GM10248 (cell line): ENCODE measurements at places on chromosomes 7 and 10.

DNA sequence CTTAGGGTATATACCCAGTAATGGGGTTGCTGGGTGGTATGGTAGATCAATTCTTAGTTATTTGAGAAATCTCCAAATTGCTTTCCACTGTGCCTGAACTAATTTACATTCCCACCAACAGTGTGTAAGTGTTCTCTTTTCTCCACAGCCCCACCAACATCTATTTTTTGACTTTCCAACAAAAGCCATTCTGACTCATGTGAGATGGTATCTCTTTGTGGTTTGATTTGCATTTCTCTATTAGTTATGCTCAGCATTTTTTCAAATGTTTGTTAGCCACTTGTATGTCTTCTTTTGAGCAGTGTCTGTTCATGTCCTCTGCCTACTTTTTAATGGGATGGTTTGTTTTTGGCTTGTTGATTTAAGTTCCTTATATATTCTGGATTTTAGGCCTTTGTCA is 66.4 kb downstream of the MGAM2 start:
- no peak for DNase-seq

DNA sequence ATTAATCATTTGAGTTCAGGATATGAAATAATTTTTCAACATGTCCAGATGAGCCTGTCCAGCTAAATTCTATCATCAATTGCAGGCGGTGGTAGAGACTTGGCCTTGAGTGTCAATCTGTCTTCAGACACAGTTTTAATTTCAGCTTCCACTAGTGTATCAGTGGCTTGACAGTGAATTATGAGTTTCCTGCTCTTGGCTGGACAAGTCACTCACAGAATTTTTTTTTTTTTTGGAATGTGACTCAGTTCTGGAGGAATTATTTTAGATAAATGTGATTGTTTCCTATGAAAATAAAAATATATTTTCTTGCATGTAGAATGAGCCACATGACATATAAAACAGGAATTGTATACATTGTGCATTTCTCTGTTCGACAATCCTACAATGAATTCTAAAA is 319.9 kb upstream of the AKR1E2 start:
- DNase-seq = no peak

DNA sequence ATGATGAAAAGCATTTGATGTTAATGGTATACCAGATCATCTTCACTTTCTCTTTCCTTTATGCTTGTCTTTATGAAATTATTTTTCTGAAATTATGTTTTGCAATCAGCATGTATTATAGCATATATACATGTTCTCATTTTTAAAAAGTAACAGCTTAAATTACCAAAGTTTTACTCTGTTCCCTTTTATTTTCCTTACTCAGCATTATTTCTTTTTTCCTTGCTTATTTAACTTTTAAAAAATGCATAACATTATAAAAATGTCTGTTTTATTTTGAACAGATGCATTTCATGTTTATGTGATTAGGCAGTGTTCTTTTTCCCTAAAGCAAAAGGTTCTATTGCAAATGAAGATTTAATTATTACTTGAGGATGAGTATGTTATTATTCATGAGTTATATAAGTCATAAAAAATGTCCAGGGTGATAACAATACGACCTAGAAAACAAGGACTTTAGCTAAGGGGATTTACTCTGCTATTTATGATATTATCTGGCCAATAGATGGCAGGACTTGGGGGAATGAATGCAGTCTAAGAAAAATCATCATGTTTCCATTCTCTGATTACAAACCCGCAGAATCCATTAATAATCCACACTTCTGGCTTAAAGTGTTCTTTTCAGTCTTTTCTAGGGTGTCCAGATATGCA is 38.5 kb downstream of the CABCOCO1 start:
- DNase-seq = no peak

DNA sequence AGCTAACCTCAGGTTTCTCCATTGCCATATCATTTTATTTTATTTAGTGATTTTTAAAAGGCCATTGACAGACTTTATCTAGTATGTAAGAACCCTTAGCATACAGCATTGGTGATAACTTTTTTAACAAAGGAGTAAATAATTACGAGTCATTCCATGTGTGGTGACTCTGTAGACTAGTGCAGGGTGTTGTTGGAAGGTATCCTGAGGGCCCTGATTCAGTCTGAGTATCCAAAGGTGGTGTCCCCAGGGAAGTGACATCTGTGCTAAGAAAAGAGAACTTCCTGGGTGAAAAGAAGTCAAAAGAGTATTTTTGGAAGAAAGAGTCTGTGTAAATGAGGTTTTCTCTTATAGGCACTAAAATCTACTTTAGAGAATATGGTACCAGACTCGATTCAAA is 308.4 kb downstream of the C7orf25 start:
- no peak for DNase-seq

DNA sequence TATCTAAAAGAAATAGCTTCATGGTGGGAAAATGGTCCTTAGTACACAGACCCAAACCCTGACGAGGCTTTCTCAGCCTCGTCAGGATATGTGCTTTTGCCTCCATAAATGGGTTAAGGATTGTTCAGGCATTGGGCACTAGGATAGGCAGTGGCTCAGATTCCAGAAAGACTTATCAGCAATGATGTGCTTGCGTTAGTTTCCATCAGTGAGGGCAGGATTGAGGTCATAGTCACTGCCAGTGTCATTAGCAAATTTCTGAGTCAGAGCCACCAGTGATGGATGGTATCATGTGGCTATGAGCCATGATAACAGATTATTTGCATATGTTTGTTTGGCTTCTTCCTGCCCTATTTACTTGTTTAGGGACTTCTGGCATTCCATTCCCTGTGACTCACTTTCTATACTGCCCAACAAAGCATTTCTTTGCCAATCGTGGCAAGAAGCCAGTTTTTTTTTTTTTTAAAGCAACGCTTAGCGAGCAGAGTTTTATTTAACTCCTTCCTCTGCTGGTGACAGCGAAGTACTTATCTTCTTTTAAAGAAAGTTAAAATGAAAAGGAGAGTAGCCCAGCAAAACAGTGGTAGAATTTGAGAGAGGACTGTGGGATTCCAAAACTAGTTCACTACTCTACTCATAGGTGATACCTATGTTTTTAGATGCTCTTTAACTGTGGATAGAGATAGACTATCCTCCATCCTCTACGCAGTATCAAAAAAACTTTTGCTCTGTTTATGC is 44.4 kb downstream of the MYPN start:
- DNase-seq = no peak

DNA sequence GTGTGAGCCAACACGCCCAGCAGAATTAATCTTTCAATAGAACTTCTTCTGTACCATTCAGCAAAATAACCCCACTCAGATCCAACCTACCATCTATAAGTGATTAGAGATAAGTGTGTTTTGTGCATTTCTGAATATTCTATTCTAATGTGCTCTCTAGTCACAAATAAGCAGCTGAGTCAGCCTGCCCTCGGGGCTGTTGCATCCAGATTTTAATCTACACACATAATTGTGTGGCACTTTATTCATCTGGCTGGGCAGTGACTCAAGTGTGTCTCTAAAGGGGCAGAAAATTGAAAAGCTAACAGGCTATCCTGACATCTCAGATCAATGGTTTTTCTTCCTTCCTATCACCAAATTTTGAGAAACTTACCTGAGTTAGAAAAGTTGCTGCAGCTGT is 60.3 kb downstream of the PRR15 start:
- DNase-seq = no peak

GRCh38 chr10:70284542-70285475 is 1.0 kb upstream of the NPFFR1 start:
- DNase-seq = no peak

- no peak for DNase-seq
Measured at GRCh38 chr7:148153616-148154284, 436.8 kb upstream of the C7orf33 start.

- DNase-seq = no peak
Measured at GRCh38 chr7:71364551-71364950, 232.6 kb downstream of the GALNT17 start.

DNA sequence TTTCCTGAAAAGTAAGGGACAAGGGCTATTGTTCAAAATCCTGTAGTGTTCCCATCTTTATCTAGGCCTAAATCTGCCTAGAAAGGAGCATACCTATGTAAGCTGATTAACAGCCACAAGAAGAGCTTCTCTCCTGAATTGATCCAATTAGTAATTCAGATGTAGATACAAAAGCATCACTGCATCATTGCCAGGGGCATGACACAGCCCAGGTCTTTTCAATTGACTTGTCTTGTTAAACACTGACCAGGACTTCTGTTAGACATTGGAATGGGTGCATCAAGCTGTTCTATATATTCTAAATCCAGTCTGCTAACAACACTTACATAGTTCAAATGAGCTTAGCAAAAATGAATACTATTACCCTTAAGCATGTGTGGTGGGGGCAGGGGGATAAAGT is 589.2 kb downstream of the INHBA start:
- DNase-seq = no peak

- no peak for DNase-seq
Measured at GRCh38 chr7:47343061-47343455, 238.9 kb downstream of the TNS3 start.

DNA sequence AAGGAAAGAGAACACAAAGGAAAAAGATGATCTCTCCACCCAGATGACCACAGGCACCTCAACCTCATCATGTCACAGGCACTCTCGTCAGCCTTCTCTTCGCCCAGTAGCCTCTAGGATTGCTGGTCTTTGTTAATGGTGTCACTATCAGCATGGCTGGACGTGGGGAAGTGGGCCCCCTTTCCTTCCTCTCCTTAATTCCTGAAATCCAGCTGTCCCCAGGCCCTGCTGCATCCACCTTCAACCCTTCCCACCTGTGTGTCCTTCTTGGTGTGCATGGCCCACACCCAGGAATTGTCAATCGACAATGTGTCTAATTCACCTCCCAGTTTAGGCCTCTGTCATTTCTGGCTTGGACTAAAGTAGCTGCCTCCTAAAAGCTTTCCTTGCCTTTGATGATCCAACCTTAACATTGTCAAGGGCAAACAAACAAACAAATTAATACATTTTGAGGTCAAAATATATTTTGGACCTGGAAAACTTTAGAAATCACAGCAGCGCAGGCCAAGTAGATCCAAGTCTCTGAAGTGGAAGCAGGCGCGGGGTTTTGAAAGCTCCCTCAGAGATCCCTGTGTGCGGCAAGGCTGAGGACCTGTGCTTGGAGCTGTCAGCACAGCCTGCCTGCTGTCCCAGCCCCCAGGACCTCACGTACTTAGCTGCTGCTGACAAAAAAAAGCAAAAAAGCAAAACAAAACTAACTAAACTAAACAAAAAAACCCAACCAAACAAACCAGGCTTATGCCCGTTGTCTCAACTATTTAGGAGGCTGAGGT is 193.3 kb upstream of the LYZL2 start:
- no peak for DNase-seq

- DNase-seq = no peak
Measured at GRCh38 chr10:71844695-71845094, 6.4 kb downstream of the PSAP start.

DNA sequence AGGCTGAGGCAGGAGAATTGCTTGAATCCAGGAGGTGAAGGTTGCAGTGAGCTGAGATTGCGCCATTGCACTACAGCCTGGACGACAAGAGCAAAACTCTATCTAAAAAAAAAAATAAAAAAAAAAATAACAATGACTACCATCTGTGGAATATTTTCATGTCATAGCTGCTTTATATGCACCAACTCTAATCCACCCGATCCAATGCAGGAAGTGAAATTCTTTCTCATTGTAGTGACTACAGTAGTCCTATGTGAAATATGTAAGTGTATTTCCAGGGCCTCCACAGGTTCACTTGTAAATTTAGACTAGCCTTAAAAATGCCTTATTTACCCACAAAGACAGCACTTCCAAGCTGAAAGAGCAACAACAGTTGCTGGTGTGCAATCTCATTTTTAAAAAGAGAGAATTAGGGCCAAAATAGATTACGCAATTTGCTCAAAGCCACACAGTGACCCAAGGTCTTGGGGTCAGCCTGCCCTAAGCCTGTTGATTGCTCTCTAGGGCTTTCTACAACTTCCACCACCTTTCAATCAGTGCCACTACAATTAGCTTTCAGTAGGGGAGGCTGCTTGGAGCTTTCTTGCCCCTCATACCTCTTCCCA is 25.8 kb upstream of the EGFR start:
- no peak for DNase-seq

DNA sequence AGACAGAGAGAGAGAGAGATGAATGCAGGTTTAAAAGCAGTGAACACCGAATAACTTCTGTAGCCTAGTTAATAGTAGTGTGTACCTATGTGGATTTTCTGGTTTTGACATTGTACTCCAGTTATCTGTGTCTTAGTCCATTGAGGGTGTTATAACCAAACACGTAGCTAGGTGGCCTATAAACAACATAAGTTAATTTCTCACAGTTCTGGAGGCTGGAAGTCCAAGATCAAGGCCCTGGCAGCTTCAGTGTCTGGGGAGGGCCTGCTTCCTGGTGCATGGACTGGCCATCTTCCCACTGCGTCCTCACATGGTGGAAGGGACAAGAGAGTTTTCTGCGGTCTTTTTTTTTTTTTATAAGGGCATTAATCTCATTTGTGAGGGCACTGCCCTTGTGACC is 23.5 kb downstream of the AOC1 start:
- no peak for DNase-seq

GRCh38 chr7:70047384-70047783 is 449.1 kb downstream of the AUTS2 start:
- DNase-seq = no peak

GRCh38 chr7:101315336-101315735 is 6.3 kb downstream of the IFT22 start:
- peak; percentile 61 for DNase-seq

DNA sequence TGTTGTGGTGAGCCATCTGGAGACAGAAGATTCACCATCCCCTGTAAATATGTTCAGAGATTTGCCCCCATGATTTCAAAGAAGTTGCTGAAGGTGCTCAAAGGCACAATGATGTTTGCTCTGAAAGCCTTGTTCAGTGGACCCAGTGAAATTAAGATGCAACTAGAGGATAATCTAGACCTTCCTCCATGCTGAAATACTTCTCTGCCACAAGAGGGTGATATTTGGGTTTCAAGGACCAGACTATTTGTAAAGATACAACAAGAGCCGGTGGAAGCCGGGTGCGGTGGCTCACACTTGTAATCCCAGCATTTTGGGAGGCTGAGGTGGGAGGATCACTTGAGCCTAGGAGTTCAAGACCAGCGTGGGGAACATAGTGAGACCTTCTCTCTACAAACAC is 13.5 kb upstream of the MSRB2 start:
- DNase-seq = no peak

DNA sequence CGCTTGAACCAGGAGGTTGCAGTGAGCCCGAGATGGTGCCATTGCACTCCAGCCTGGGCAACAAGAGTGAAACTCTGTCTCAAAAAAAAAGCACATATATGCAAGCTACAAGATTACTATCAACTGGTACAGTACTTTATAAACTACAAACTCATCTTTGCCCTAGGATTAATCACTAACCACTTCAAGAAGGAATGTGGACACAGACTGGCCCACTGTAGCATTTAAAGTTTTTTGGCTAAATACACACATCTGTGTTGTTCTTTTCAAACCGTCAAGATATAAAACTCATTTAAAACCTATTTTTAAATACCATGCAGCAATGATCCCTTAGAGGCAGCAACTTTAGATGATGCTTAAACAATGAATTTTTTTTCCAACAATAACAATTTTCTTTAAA is 205.4 kb downstream of the IMMP2L start:
- DNase-seq = no peak
